Stimulated activated effector memory CD8-positive, alpha-beta T cell treated with anti-CD3 and anti-CD28 coated beads, Interleukin-12 subunit alpha, Interleukin-12 subunit beta, amount 100 ng/mL, for 72 hours (primary cell): ENCODE measurements at places on chromosomes 12 and 14.

GRCh38 chr12:42201063-42201462 is 37.0 kb downstream of the YAF2 start:
- DNase-seq, result no peak

DNA sequence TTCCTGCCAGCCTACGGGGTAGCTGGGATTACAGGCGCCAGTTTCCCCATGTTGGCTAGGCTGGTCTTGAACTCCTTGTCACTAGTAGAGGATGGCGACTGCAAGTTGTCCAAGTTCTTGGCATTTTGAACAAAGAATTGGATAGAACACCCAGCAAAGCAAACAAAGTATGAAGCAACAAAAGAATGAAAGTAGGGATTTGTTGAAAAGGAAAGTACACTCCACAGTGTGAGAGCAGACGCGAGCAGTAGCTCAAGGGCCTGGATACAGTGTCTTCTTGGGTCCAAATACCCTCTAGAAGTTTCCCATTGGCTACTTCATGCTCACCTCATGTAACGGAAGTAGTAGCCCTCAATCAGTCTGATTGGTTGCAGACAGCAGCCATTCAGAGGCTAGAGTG is 152.2 kb downstream of the CCER1 start:
- DNase-seq, result no peak

- DNase-seq, result no peak
These were observed 640 bp downstream of the ARMH4 start for GRCh38 chr14:58151133-58152013.

DNA sequence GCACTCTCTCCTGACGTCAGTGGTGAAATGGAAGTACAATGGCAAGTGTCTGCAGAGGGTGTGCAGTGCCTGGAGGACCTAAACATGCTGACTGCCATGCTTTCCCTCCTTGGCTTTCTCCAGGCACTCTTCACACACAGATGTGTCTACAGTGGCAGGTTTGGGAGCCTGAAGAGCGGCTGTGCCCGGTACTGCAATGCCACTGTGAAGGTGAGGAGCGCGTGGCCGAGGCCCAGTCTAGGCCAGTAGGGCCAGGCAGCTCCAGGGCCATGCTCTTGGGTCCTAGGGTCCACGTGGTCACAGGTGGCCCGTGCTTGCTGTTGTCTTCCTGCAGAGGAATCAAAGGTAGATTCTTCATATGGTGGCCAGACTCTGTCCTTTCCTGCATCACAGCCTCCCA is 81.4 kb downstream of the STAB2 start:
- DNase-seq, result no peak

DNA sequence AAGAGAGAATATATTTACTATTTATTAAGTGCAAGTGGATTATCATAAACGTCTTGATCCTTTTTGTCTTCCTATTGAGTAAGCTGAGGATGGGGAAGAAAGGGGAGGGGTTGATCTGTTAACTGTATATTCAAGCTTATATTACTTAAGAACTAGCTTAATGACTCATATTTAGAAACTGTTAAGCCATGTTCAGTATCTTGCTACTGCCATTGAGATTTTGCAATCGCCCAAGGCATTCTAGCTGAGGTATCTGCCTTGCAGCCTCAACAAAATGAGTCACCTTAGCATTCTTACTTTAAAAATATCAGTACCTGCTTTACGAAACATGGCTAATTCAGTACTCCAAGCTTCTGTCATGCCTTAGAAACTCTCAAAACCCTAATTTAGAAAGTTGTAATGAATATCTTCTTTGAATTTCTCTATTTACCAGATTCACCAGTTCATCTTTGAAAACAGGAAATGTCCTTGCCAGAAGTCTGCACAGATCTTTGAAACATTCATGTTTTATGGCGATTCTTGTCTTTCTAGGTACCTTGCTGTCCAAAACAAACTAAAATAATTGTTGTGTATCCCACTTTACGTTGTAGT is 76.1 kb downstream of the ALG10B start:
- no peak for DNase-seq

GRCh38 chr14:81986005-81986404 is 452.4 kb upstream of the SEL1L start:
- DNase-seq, result no peak

- no peak for DNase-seq
These were observed 1.7 kb upstream of the PUS1 start for GRCh38 chr12:131927110-131928079.

- no peak for DNase-seq
These were observed 182.5 kb downstream of the SLC2A13 start for GRCh38 chr12:39923364-39923763.

GRCh38 chr12:19771858-19772257 is 332.6 kb downstream of the AEBP2 start:
- no peak for DNase-seq

DNA sequence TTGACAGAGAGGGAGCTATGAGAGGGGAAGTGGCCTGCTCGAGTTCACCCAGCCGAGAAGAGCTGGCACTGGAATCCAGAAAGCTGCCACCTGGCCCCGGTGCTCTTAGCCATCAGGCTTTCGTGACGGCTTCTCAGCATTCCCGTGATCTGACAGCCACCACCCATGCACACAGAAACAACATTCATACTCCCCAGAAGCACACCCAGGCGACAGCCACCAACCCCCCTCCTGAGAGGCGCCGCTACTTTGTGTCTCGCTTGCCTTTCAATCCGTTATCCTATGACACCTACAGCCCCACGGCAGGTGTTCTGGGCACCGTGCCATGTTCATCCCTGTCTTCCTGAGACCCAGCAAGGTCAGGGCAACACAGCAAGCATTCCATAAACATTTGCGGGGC is 31.4 kb downstream of the PSMC1 start:
- DNase-seq, result no peak

- no peak for DNase-seq
These were observed 60.7 kb downstream of the GALNT9 start for GRCh38 chr12:132268674-132269073.

DNA sequence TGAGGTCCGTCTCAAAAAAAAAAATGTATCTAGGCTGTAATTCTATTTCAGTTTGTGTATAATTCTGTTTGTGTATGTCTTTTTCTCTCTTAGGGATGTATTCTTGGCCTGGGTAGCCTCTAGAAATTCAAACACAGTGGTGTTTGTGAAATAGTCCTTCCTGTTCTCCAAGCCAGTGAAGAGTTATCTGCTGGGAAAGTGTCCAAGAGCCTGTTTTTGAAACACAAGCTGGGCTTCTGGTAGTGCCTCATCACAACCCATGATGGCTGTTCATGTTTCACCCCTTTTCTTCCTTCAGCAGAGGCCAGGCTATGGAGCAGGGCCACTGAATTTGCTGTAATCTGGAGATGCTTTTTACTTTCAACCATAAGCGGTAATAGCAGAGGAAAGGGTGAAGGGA is 14.7 kb downstream of the METTL3 start:
- no peak for DNase-seq

GRCh38 chr12:63151623-63152320 is 771 bp upstream of the AVPR1A start:
- DNase-seq, result no peak

- no peak for DNase-seq
These were observed 158.9 kb downstream of the RIMBP2 start for GRCh38 chr12:130557201-130557600.

GRCh38 chr14:97382616-97383226 is 585.5 kb downstream of the VRK1 start:
- DNase-seq, result no peak

GRCh38 chr12:55760663-55761062 is 17.7 kb downstream of the GDF11 start:
- DNase-seq, result no peak

DNA sequence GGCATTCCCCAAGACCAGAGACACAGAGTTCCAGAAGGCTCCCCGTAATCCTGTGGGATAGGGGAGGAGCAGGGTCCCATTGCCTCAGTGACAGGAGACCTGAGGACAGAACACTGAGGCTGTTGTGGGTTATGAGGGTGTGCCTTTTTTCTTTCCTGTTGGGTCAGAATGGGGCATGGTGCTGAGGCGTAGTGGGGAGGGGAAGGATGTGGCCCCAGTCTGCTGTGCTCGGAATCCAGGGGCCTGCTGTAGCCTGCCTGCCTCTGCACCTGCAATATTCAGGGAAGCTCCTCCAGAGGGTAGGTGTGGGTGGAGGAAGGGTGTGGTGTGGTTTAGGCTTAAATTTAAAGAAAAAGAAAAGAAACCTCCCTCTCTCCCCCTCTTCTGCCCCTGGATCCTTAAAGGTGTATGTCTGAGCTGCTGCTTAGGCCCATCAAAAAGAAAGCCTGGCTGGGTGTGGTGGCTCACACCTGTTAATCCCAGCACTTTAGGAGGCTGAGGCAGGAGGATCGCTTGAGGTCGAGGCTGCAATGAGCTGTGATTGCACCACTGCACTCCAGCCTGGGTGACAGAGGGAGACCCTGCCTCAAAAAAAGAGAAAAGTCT is 18.7 kb downstream of the PLEKHG3 start:
- no peak for DNase-seq

GRCh38 chr12:64825143-64826021 is 935 bp downstream of the TBC1D30 start:
- peak; percentile 49 for DNase-seq

DNA sequence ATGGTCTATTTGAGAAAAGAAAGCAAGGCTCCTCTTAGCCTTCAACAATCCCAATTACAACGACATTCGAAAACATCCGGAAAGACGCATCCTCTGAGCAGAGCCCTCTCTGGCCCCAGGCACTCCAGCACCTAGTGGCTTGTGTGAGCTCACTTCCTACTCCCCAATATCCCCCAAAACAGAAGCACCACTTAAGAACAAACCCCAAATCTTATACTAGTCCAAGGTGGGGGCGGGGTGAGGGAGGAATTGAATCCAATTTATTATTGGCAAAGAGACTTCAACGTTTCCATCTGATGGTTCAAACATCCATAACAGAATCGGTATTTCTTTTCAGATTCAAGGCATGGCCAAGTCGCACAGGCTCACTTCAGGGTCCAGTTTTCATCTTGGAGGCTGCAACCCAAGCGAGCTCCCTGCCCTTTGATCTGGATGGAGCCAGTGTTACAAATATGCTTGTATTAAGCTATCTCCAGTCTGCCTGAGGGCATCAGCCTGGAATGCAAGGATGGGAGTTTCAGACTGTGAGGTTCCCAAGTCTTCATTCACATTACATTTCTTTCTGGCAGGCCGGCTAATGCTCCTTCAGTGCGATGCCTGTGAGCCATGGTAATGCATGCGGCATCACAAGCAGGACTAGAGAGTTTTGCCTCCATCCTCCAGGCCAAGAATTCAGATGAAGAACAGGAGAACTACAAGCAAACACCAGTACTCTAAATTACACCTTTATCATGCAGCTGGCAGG is 132.5 kb upstream of the FOXN3 start:
- DNase-seq, result no peak

GRCh38 chr12:12331896-12332295 is 18.1 kb downstream of the MANSC1 start:
- DNase-seq, result no peak

- no peak for DNase-seq
These were observed 6.0 kb downstream of the B4GALNT1 start for GRCh38 chr12:57626921-57627445.

GRCh38 chr12:53118751-53119300 is 15.5 kb downstream of the SOAT2 start:
- DNase-seq, result no peak

DNA sequence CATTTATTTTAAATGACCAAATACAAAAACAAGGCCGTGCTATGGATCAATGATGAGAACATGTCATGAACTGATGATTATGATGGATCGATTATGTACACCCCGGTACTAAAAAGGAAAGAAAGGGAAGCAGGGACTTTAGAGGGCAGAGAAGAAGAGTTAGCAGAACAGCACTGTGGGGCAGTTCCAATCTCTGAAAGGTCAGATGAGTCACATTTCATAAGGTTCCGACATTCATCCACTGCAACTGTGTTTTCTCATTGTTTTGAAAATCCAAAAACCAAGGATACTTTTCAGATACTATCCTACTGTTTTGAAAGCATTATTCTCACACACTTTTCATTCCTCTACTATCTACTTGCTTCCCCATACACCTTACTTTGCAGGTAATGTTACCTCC is 169.3 kb downstream of the STXBP6 start:
- DNase-seq, result no peak

- no peak for DNase-seq
These were observed 92.4 kb upstream of the TSPAN8 start for GRCh38 chr12:71250166-71250565.

DNA sequence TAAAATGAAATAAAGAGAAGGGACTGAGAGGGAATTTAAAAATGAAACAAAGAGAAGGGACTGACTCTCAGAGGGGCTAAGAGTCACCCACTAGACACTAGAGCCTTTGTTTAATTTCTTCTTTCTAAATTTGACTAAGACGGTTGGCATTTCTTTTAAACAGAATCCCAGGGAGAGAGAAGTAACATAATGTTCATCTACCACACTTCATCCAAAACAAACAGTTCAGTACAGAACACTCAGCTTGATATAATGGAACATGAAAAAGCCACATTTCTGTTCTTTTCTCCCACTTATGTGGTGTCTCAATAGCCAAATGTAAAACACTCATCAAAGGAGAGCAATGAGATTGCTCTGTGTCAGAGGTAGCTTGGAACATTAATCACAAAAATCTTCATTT is 10.1 kb upstream of the NT5DC3 start:
- no peak for DNase-seq
